ENCODE measurements at places on chromosomes 12 and 14.

DNA sequence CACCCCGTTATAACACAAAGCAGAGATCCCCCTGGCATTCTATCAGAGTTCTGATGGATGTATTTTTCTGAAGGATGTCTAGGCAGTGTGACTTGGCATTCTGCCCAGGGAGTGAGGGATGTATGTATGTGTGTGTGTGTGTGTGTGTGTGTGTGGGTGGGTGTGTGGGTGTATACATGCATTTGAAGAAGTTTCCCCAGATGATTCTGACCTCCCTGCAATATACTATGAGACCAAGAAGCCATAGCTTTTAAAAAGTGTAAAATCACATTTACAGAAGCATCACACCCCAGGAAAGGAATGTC, 59.7 kb upstream of the NAP1L1 start:
- DNase-seq: peak; percentile 26

GRCh38 chr12:50174971-50175715, 8.0 kb upstream of the CERS5 start:
- DNase-seq: peak; percentile 76

GRCh38 chr12:575948-576614, 87.2 kb downstream of the NINJ2 start:
- peak; percentile 70 for DNase-seq

DNA sequence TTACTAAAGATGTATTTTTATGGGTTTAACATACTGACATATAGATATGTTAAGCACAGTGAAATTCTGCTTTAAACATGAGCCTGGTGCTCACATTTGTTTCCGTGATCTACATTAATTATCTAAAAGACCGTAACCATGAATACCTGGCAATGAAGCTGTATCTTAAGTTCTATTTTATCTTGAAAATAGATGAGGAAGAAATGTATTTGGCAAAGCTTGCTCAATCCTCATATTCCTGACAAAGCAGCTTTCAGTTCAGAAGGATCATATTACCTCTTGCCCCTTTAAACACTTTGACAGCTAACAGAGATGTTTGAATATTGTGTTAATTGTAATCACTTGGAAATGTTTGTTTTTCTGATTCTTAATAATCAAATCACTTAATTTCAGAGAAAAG, 9.8 kb downstream of the EPYC start:
- no peak for DNase-seq

DNA sequence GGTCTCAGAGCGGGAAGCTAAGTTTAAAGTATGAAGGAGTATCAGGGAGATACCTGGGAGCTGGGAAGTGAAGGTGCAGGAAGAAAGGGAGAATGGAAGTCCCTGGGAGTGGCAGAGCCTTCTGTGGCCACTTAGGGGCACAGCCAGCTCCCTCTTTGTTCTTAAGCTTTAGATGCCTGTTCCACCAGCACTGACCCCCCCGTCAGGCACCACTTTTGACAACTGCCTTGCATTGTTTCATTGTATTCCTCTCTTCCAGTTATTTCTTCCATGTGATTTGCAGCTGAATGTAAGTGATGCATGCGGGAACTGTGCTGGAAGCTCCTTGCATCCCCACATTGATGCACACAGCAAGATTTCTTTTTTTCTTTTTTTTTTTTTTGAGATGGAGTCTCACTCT, 2.6 kb downstream of the GALNT16 start:
- peak; percentile 20 for DNase-seq

GRCh38 chr14:82079553-82079952, 545.9 kb upstream of the SEL1L start:
- DNase-seq: no peak

- DNase-seq: no peak
Measured at GRCh38 chr14:74735125-74735524, 22.2 kb downstream of the FCF1 start.

GRCh38 chr14:64766430-64767151, 62.4 kb downstream of the PLEKHG3 start:
- no peak for DNase-seq

GRCh38 chr12:1692226-1692625, 1.4 kb downstream of the ADIPOR2 start:
- no peak for DNase-seq

DNA sequence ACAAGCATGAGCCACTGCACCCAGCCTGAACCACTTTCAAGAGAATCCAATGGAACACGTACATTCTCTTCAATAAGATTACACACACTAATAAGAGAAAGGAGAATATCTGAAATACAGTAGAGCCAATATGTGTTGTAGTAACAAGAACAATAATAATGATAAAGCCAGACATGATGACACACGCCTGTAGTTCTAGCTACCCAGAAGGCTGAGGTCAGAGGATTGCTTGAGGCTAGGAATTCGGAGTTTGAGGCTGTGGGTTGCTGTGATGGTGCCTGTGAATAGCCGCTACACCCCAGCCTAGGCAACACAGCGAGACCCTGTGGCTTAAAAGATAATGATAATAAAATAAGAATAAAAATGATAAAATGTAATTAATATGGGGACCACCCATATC, 15.6 kb downstream of the APOBEC1 start:
- DNase-seq: no peak

DNA sequence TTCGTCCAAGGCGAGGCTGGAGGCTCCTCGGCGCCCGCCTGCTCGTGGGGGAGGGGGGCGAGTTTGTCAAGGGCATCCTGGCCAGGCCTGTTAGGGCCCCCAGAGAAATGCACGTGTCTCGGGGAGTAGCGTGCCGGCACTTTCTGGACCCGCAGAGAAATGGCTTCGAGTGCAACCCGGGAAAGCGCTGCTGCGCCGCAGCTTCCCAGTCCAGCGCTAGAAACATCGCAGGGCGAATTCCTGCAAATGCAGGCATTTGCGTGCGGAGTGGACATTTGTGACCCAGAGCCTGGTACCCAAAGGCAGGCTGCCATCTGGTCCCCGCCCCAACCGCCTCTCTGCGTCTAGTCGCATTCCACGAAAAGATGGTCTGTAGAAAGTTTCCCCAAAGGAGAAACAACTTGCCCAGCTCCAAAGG, 756 bp downstream of the LGR5 start:
- DNase-seq: no peak

DNA sequence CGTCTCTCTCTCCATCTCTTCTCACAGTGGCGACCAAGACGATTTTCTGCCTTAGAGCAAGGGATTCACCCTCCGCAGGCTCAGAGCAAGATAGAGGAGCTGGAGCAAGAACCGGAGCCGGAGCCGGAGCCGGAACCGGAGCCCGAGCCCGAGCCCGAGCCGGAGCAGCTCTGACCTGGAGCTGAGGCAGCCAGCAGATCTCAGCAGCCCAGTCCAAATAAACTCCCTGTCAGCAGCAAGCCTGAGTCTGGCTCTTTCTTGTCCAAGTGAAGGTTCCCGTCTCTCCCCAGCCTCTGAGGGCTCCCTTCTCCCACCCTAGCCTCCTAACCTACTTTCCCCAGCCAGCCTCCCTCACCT, 5.9 kb downstream of the LAG3 start:
- no peak for DNase-seq

DNA sequence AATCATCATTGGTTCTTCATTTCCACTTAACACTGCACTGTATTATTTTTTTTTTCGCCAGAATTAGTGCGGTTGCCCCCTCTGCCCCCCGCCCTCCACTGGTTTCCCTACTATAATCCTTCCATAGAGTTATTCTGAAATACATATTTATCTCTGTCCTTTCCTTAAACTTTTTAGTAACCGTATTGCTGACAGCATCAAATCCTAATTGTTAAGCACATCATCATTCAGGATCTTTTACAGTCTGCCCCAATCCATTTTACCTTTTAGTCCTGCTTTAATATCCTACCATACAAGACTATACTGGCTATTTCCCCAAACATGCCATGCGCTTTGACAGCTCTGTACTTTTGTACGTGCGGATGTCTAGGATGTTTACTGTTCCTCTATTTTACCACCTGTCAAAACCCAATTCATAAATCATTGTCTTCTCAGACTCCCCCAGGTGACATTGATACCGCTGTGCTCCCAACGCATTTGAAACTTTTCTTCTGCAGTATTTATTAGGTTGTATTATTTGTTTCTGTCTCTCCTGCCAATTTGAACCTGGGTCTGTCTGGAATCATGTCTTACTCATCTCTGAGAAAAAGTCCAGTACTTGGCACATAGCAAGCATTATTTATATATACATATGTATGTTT, 1.0 kb downstream of the FGFR1OP2 start:
- no peak for DNase-seq

DNA sequence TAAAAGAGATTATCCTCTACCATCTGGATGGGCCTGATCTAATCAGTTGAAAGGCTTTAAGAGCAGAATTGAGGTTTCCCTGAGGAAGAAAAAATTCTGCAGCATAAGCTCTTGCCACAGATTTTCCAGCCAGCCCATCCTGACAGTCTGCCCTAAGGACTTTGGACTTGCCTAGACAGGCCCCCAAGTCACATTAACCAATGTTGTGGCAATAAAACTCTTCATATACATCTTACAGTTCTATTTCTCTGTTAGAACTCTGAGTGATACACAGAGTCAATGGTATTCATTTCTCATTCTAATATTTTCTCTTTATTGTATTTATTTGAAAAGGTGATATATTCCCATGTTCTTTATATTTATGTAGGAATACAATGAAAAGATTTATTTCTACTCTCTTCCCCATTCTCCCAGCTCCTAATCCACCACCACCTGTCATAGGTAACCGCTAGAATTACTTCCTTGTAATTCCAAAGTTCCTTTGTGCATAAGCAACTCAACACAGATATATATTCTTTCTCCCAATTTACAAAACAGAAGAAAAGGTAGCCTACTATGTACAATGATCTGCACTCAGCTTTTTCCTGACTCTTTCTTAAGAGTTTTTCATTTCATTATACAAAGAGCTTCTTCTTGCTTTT, 182.1 kb downstream of the CAPZA3 start:
- DNase-seq: no peak

DNA sequence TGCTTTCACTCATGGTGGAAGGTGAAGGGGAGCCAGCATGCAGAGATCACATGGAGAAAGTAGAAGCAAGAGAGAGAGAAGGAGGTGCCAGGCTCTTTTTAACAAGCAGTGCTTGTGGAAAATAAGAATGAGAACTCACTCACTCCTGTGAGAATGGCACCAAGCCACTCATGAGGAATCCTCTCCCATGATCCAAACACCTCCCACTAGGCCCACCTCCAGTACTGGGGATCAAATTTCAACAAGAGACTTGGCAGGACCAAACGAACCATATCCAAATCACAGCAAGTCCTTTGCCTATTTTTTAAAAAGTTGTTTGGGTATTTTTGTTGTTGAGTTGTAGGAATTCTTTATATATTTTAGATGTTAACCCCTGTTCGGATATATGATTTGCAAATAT, 245.9 kb upstream of the ARID2 start:
- DNase-seq: no peak

GRCh38 chr14:85002846-85003245, 527.1 kb upstream of the FLRT2 start:
- DNase-seq: no peak

DNA sequence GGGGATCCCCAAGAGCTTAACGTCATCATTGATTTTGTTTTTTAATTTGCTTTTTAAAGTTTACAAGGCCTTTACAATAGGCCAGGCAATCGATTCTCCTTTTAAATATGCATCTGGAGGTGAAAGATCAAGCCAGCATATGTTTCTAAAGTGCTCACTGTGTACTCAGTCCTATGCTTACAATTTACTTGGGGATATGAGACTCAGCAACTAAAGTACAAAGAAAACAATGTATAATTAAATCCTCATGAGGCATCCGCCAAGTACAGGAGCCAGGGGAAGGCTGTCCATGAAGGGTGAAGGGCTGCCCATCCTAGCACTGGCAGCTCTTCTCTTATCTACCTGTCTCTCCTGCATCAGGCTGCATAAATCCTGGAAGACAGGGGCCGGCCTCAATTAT, 11.8 kb downstream of the CCDC92 start:
- DNase-seq: no peak

- no peak for DNase-seq
Measured at GRCh38 chr14:96894966-96895365, 97.8 kb downstream of the VRK1 start.

DNA sequence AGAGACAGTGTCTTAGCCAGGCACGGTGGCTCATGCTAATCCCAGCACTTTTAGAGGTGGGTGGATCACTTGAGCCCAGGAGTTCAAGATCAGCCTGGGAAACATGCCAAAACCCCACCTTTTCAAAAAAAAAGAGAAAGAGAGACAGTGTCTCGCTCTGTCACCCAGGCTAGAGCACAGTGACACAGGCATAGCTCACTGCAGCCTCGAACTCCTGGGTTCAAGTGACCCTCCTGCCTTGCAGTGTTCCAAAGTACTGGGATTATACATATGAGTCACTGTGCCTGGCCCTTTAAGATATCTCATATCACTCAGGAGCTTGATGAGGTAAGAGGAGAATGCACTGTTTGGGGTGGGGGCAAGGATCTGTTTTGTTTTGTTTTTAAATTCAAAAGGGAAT, 48.1 kb upstream of the LTBP2 start:
- no peak for DNase-seq

- DNase-seq: no peak
Measured at GRCh38 chr12:27213304-27213703, 30.8 kb upstream of the STK38L start.

GRCh38 chr12:68831272-68831671, 23.3 kb downstream of the MDM2 start:
- no peak for DNase-seq

DNA sequence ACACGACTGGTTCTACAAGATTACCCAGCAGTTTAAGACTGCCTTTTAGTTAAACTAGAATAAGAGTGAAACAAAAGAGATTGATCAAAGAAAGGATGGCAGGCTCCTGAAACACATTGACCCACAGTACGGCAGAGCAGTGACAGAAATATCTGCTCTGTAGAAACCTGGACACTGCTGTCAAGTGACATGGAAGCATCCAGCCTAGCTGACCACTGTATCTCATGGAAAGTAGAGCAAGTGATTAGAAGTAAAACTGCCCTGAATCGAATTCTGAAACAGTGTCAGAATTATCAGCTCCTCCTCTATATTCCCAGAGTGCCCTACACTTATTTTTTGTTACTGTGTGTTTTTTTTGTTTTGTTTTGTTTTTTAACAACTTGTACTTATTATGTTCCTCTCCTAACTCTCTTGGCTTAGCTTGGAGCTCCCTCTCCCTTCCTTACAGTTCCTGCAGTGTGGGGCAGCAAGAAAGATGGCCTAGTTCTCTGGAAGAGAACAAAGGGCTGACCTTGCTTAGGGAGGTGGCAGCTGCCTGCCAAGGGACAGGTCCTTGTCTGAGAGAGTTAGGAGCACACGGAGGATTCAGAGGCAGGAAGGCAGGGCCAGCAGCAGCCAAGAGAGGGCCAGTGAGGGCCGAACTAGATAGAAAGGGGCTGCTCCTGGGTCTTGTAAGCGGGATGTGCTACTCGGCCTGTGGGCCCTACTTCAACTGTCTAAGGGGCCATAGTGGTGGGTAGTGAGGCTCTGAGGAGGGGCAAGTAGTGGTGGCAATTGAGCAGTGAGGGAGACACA, 97.2 kb downstream of the PTPRR start:
- DNase-seq: peak; percentile 8

DNA sequence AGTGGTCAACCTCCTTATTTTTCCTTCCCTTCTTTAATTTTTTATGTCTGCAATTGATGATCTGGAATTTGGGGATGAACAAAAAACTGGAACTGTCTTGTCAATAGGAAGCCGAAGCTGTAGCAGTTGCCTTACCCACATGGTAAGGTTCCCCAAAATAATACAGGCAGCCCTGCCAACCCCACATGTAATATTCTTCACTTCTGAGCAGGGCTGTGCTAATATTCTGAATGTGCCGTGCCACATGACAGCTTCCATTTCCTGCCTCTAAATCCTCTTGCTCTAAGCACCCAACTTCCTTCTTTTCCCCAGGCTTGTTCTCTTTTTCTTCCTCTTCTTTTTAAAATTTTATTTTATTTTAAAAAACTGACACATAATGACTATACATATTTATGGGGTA, 39.6 kb downstream of the GPATCH2L start:
- no peak for DNase-seq

- DNase-seq: no peak
Measured at GRCh38 chr12:43761500-43761899, 2.7 kb downstream of the IRAK4 start.

GRCh38 chr12:114311974-114312373, 94.0 kb downstream of the TBX5 start:
- no peak for DNase-seq

Data from LHCN-M2 (cell line).